ENCODE measurements at places on chromosomes 2 and 18. TPM values are rescaled to one million over a fixed set of nuclear protein-coding genes. Genes with fewer than 3 reads are reported as not detected.

DNA sequence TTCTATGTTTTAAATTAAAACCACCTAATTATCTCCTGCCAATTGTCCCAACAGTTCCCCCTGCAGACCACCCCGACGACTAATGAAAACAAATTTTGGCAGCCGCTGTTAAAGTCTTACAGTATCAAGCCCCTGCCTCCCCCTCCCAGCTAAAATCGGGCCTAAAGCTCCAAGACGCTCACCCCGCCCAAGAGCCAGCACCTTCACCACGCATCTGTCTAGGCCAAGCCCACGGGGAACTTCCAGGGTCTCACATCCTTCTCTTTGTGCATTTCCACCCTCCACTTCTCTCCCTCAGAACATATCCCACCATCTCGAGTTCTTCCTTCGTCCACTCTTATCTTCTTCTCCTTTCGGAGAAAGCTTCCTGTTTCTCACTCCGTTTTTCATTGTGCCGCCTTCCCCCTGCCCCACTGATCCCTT lies 445 bp downstream of the PRPF40A start:
- peaks cover 46% of the 10 kb centered on the region for H3K4me1 ChIP-seq

- no peak overlapping the region for H3K27ac ChIP-seq
- no peaks in the 10 kb centered on the region for H3K4me1 ChIP-seq
- no peak overlapping the region for H3K4me3 ChIP-seq
- H3K27me3 ChIP-seq: no peaks in the 10 kb centered on the region
Measured at GRCh38 chr18:7982216-7982615, 415.1 kb downstream of the PTPRM start.

The EGR4 gene
- not detected for total RNA-seq

The EPAS1 gene
- 1,148 TPM for total RNA-seq

DNA sequence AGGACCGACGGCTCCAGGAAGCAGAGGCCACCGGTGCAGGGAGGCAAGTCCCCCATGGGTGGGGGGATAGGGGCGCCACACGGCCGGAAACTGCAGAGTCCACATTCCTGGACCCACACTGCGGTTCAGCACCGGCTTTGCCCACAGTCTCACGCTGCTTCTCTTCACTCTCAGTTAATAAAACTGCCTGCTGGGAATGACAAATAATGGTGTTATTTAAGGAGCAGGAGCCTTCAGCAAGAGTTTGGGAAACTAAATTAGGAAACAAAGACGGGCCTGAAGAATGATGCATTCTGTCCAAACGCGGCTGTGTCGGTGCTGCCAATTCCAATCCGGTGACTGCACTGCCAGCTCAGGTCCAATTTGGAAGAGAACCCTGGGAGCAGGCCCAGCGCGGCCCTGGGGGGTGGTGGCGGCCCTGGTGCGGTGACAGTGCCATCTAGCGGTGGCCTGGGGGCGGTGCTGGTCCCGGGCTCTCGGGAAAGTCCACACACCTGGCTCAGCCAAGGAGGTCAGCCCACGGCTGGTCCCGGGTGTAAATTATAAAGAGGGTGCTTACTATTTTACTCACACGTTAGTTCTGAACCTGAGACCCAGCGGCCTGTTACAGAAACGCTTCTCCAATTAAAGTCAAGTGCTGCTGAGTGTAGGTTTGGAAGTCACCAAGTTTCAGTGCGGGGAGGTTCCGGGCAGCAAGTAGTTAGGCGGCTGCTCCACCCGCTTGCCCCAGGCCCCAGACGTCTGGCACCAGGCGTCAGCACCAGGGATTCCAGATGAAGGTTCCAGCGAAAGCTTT lies 73.1 kb upstream of the PXDN start:
- H3K4me3 ChIP-seq: no peak overlapping the region
- peak; percentile 75 for DNase-seq
- H3K27me3 ChIP-seq: no peaks in the 10 kb centered on the region
- H3K27ac ChIP-seq: no peak overlapping the region
- no peaks in the 10 kb centered on the region for H3K4me1 ChIP-seq

DNA sequence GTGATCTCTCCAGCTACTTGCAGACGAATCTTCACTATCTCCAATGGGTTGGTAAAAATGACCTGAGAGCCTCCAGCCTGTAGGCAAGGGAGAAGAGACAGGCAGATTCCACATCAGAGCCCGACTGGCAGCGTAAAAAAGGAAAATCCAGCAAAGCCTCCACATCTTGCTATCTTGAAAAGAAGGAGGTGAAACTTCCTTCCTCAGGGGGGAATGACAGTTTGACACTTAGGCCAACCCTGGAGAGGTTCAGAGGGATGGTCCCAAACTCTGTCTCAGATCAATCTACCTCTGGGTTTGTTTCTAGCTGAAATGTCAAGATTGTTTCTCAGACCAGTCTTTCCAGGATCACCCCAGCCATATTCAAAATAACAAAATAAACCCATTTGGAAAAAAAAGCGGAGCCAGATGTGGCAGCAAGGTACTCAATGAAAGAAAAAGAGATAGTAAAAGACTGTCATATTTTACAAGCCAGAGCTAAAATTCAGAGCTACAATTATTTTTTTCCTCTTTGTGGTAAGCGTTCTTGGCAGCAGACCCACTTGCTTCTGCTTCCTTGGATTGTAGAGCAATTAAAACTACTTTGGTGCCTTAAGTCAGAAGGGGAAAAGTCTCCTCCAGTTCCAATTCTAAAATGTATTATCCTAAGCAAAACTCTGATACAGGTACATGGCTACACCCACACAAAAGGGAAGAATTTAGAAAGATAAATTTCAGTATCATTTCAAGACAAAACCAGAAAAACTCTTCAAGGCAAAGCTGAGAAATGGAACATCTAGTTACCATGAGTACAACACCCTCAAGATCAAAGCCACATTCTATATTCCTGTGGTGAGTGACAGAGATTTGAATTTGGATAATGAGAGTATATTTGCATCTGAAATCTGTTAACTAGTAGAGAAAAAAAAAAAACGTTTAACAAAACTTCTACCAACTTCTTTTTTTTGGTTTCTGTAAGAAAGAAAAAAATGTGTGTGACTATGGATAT lies 100.1 kb downstream of the SLC25A12 start:
- H3K4me3 ChIP-seq: no peak overlapping the region
- peaks cover 6% of the 10 kb centered on the region for H3K36me3 ChIP-seq
- no peak for DNase-seq
- no peaks in the 10 kb centered on the region for H3K27me3 ChIP-seq
- no peak overlapping the region for H3K27ac ChIP-seq

The MRPL33 gene
- total RNA-seq: 116 TPM

DNA sequence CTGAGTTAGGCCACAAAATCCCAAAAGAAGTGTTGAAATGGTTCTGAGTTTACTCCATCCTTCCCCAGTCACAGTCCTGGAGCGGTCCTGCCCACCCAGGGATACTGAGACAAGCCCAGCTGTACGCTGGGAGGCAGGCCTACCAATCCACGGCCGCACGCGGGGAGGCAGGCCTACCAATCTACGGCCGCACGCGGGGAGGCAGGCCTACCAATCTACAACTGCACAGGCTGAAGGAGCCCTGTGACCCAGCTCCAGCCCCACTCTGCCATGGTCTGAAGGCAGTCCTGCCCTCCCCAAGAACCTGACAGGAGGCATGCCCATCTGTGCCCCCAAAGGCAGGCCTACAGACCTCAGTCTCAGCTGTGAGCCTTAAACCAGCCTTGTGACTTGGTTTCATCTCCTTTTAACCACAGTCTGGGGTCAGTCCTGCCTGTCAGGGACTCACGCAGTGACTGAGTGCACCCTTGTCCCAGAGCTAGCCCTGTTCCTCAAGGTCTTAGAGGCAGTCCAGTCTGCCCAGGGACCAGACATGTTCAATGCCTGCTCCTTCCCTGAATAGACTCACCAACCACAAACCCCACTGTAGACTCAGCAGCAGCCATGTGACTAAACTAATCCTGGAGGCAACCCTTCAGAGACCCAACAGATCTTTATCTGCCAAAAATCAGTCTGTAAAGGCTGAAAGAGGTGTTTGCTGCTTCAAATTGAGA lies 36.8 kb downstream of the GPC1 start:
- no peaks in the 10 kb centered on the region for H3K27me3 ChIP-seq
- no peak overlapping the region for H3K27ac ChIP-seq
- H3K36me3 ChIP-seq: no peaks in the 10 kb centered on the region
- H3K4me3 ChIP-seq: no peak overlapping the region
- DNase-seq: no peak
- no peaks in the 10 kb centered on the region for H3K4me1 ChIP-seq

GRCh38 chr2:209472871-209473270 lies 49.0 kb downstream of the MAP2 start:
- peak overlapping the region; percentile 48 for H3K27ac ChIP-seq
- H3K4me1 ChIP-seq: peaks cover 26% of the 10 kb centered on the region
- DNase-seq: no peak

DNA sequence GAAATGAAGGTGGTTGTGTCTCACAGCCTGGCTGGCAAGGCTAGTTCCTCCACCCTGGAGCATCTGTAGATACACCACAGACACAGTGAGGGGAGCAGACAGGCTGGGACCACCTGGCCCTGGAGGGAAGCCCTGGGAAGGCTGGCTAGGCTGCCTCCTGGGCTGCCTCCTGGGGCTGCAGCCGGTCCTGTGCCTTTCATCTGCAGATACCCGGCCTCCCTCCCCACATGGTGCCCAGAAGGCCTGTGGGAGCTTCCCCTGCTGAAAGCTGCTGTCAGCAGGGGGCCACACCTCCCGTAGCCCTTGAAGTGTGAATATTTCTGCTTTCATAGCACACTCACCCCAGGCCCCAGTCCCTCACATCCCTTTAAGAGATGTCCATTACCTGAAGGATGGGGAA lies 37.6 kb downstream of the SDC1 start:
- no peaks in the 10 kb centered on the region for H3K27me3 ChIP-seq
- no peaks in the 10 kb centered on the region for H3K36me3 ChIP-seq
- H3K27ac ChIP-seq: no peak overlapping the region
- peaks cover 56% of the 10 kb centered on the region for H3K4me1 ChIP-seq

GRCh38 chr2:226891780-226892590 lies 56.1 kb downstream of the RHBDD1 start:
- no peak for DNase-seq
- H3K4me3 ChIP-seq: no peak overlapping the region
- no peaks in the 10 kb centered on the region for H3K36me3 ChIP-seq
- H3K27me3 ChIP-seq: no peaks in the 10 kb centered on the region
- H3K4me1 ChIP-seq: no peaks in the 10 kb centered on the region

GRCh38 chr2:20818820-20819219 lies 4.1 kb downstream of the LDAH start:
- no peaks in the 10 kb centered on the region for H3K27me3 ChIP-seq
- H3K4me3 ChIP-seq: no peak overlapping the region
- no peak for DNase-seq
- H3K27ac ChIP-seq: no peak overlapping the region

DNA sequence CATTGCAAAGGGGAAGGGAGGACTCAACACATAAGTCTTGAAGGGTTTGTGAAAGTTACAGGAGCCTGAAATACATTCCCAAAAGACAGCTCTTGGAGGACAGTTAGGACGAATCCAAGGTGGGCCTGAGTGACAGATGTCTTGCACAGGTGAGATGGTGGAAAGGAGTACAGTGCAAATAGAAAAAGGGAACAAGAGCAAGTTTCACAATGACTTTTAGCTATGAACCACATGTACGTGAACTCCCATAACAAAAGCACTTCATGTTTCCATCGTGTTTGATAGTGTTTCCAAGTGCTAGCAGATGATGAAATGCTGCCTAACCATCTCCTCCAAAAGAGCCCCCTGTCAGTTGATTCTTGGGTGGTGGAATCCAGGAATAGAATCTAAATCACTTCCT lies 1.8 kb downstream of the IL18RAP start:
- H3K4me3 ChIP-seq: no peak overlapping the region
- peak overlapping the region; percentile 46 for H3K27ac ChIP-seq
- DNase-seq: no peak
- no peaks in the 10 kb centered on the region for H3K36me3 ChIP-seq

The IL18R1 gene
- total RNA-seq: 14.5 TPM

- H3K4me1 ChIP-seq: no peaks in the 10 kb centered on the region
- H3K27ac ChIP-seq: no peak overlapping the region
- H3K4me3 ChIP-seq: no peak overlapping the region
- H3K36me3 ChIP-seq: no peaks in the 10 kb centered on the region
- no peak for DNase-seq
Measured at GRCh38 chr18:31513189-31513935, 15.4 kb downstream of the DSG2 start.

The SCYGR3 gene
- total RNA-seq: not detected

The GALR1 gene
- not detected for total RNA-seq

The UGT1A5 gene
- total RNA-seq: not detected

The UGT1A10 gene
- not detected for total RNA-seq

DNA sequence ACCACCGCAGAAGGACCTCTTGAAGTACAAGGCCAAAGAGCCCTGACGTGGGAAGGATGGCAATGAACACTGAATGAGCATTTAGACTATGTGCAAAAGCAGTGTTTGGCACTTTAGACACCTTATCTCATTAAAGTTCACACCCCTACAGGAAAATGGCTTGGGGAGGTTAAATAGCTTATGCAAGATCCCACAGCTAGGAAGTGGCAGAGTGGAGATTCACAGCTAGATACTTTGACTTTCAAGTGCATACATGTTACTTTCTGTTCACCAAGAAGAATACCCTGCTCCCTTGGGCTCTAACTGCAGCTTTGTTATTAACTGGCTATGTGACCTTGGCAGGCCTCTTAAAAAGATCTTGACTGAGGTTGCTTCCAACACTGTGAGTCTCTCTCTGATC lies 58.2 kb downstream of the ICOS start:
- H3K27ac ChIP-seq: no peak overlapping the region
- no peaks in the 10 kb centered on the region for H3K4me1 ChIP-seq
- no peak overlapping the region for H3K4me3 ChIP-seq

The COL4A3 gene
- total RNA-seq: 55.9 TPM

DNA sequence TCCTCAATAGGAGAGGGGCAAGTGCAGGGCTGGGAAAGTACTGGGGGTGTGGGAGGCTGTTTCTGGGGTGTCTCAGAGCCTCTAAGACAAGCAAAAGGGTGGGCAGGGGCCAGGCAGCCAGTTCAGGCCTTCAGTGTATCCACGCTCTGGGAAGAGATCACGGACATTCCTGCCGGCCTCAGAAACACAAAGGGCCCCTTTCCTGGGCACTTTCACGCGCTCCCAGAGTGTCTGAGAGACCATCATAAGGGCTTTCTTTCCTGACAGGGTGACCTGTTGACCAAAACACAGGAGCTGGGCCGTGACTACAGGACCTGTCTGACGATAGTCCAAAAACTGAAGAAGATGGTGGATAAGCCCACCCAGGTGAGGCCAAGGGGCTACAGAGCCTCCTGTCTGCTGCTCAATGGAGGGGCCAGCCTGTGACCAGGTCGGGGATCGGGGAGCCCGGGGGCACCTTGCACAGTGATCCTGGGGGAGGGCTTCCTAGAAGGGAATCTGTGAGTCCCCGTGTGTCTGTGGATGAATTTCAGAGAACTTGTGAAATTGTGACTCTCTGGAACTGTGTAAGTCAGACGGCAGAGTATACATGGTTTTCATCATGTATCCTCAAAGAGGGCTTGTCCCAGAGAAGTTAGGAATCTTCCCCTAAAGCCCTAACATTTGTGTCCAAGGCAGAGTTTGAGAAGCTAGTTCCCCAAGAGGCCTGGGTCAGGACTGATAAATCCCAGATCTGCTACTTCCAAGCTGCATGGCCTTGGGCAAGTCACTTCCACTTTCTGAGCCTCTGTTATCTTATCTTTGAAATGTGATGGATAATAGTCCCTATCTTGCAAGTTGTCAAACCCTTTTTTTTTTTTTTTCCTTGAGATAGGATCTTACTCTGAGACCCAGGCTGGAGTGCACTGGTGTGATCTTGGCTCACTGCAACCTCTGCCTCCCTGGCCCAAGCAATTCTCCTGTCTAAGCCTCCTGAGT lies 1.8 kb downstream of the GNLY start:
- no peaks in the 10 kb centered on the region for H3K36me3 ChIP-seq
- no peak overlapping the region for H3K4me3 ChIP-seq
- no peaks in the 10 kb centered on the region for H3K27me3 ChIP-seq
- DNase-seq: peak; percentile 50

The ATOH8 gene
- 88.0 TPM for total RNA-seq

- H3K27me3 ChIP-seq: no peaks in the 10 kb centered on the region
- no peak overlapping the region for H3K4me3 ChIP-seq
- H3K36me3 ChIP-seq: no peaks in the 10 kb centered on the region
- no peak for DNase-seq
- no peak overlapping the region for H3K27ac ChIP-seq
Measured at GRCh38 chr2:219125225-219125885, 35.3 kb downstream of the NHEJ1 start.

The IL1B gene
- 13.1 TPM for total RNA-seq

Data from upper lobe of left lung (tissue), 6 donors.